Stimulated activated CD4-positive, alpha-beta T cell treated with anti-CD3 and anti-CD28 coated beads, Interleukin-1b, Interleukin-23, amount 100 ng/mL, for 24 hours (primary cell): ENCODE measurements at places on chromosomes 16 and 17.
A peak's percentile ranks its signal among the peaks of the same experiment; 100 is the strongest.

GRCh38 chr17:42098730-42099399, 592 bp upstream of the ZNF385C start:
- DNase-seq: no peak

- no peak for DNase-seq
Observed at GRCh38 chr16:87308826-87309225, 8.4 kb downstream of the C16orf95 start.

GRCh38 chr17:35607239-35607847, 20.2 kb downstream of the AP2B1 start:
- no peak for DNase-seq

DNA sequence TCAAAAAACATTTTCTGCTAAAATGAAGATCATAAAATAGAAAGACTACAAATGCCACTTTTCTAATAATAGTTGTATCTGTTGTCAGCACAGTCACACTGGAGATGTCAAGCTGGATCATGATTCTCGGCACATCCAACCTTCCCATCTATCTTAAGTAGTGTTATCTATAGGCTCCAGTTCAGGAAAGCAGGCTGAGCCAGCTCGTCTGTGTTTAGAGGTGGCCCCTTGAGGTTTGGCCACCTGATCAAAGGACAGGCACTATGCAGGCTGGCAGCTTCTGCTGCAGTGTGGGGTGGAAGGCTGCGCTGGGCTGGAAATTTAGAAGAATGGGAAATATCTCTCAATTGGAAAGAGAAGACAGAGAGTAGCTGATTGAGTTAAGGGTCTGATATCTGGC, 32.4 kb downstream of the SMYD4 start:
- DNase-seq: no peak

DNA sequence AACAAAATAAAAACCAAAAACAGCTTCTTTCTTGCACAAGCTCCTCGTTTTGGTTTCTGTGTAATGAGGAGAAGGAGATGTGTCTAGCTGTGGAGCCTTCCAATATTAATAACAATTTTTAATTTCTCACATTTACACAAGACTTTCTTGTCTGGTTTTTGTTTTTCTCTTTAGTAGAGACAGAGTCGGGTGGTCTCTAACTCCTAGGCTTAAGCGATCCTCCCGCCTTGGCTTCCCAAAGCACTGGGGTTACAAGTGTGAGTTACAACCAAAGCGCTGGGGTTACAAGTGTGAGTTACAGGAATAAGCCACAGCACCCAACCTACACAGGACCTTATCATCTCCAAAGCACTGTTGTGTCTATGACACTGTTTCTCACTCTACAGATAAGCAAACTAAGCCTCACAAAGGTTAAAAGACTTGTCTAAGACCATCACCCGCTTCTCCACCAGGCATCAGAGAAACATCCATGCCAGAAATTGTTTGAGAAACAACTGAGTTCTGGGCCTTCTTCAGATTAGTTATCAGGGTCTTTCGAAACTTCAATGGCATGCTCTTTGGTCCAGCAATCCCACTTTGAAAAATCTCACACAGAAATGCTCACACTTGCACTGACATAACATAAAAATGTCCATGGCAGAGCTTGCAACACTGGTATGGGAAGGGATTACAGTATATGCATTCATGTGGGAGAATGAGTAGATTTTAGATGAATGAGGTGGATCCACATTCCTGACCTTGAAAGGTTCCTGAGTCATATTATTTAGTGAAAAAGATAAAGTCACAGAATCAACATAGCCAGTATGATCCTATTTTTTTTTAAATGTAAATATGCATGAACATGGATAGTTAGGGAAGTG, 3.9 kb downstream of the ABAT start:
- DNase-seq: no peak

DNA sequence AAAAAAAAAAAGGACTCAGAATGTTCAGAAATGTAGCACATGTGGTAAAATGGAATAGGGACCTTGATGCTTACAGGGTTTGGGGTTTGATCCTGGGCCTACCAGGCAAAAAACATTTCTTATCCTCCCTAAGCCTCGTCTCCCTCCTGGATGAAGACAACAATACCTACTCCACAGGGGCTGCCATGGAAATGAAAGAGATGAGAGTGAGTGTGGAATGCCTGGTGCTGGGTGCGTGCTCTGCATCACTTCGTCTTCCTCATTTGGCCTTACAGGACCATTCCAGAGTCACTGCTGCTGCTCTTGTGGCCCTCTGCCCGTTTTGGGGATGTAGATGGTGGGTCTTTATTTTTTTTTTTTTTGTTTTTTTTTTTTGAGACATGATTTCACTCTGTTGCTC, 692.9 kb upstream of the EEF2KMT start:
- no peak for DNase-seq

- peak; percentile 87 for DNase-seq
Observed at GRCh38 chr16:29961479-29962343, at the start of gene TMEM219. TSS of gene TMEM219 (plus strand) at chr16:29962079. CDS start at chr16:29963144, 1,065 bp downstream.

DNA sequence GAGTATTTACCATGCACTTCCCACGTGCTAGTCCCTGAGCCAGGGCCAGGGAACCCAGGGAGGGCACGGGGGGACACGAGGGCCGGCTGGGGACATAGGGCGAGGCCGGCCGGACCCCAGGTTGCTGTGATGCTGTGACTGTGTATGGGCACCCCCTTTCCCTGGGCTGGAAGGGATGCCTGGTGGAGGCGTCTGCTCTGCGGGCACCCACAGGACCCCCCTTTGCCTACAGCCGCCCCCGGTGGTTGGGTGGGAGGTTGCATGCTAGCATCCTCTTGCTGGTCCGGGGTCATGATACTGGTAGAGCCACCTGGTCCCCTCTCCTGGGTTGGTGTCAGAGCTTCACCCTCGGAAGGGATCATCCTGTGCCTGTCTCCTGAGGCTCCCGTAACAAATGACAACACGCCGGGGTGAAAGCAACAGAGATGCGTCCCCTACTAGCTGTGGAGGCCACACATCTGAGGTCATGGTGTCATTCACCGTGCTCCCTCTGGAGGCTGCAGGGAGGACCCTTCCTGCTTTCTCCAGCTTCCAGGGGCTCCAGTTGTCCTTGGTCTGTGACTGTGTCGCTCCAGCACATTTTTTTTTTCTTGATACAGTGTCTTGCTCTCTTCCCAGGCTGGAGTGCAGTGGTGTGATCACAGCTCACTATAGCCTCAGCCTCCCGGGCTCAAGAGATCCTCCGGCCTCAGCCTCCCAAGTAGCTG, 3.1 kb upstream of the CIAO3 start:
- no peak for DNase-seq

- DNase-seq: no peak
Observed at GRCh38 chr17:71203953-71204352, 916.9 kb upstream of the SOX9 start.

DNA sequence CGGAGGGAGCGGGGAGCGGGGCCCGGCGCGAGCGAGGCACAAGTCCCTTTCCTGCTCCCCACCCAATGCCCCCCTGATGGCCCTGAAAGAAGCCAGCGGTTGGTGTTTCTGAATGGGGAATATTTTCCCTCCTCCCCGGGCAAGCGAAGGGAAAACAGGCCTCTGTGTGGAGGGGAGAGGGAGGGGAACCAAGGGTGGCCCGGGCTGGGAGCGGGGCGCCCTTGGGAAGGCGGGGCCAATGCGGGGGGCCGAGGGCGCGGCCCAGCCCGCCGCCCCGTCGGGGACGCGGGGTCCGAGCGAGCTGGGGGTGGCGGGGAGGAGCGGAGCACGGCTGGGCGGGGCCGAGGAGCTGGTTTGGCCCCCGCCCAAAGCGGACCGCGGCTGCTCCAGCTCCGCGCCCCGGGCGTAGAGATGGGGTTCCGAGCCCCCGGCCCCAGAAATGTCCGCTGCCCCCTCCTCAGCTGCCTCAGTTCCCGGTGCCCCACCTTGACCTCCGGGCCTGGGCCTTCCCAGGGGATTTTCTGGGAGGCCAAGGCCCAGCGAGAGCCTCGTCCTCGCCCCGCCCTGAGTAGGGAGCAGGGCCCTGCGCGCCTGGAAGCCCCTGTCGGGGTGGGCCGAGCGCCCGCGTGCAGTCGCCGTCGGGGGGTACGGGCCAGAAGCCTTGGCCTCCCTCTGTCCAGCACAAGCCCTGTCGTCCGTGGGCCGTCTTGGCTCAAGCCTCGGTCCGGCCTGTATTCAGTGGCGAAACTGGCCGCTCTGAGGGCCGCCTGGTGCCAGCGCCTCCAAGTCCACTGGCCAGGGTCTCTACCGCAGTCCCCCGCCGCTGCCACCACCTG, 3.9 kb upstream of the HEXIM1 start:
- no peak for DNase-seq

DNA sequence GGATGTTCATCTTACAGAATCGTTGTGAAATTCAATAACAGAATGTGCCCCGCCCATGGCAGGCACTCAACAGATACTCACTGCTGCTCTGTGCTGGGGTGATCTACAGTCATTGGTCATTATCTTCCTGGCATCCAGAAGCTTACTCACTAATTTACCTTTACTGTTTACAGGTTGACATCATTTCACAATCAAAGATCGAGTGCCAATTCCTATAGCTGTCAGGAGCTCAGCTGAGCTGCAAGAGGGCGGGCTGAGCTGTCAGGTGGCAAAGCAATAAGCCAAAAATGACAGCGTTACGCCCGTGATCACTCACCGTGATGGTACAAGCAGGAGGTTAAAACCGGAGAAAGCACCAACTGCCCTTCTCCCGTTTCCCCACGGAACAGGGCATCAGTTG, 51.2 kb downstream of the LITAF start:
- no peak for DNase-seq

DNA sequence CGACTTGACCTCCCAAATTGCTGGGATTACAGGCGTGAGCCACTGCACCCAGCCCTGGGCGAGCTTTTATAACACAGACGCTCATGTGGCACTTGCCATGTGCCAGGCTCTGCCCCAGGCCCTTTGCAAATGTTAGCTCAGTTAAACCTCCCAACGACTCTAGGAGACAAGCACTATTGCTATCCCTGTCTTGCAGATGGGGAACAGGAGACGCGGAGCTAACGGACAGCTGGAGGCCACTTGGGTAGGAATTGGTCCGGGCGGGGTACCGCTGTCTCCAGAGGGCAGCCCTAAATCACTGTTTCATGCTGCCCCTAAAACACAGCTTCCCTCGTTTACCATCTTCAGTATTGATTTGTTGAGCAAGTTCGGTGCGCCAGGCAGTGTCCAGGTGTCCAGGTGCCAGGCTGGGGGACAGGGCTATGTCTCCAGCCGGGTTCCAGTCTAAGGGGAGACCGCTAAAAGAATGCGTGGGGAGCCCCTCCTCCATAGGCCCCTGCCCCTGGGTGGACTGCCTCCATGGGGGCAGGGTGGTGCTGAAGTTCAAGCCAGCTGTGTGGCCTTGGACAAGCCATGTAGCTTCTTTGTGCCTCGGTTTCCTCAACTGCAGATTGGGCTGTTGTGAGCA, 23.7 kb downstream of the TMEM235 start:
- no peak for DNase-seq

GRCh38 chr16:66103211-66103610, 263.3 kb upstream of the CDH5 start:
- DNase-seq: no peak

GRCh38 chr16:30700491-30700890, 1.5 kb downstream of the SRCAP start:
- DNase-seq: no peak

- DNase-seq: no peak
Observed at GRCh38 chr17:41442739-41443138, 2.0 kb upstream of the KRT38 start.

DNA sequence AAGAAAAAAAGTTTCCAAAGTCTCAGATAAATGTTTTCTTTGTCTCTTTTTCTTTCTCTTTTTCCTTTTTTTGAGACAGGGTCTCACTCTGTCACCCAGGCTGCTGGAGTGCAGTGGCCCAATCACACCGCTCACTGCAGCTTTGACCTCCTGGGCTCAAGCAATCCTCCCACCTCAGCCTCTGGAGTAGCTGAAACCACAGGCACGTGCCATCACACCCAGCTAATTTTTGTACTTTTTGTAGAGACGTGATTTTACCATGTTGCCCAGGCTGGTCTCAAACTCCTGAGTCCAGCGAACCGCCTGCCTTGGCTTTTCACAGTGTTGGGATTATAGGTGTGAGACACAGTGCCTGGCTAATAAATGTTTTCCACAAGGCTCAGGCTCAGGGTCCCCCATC, 53.3 kb upstream of the KSR1 start:
- no peak for DNase-seq

- no peak for DNase-seq
Observed at GRCh38 chr17:8986295-8986694, 20.8 kb upstream of the PIK3R5 start.

GRCh38 chr17:64123114-64123513, 6.8 kb downstream of the ERN1 start:
- DNase-seq: no peak

- DNase-seq: no peak
Observed at GRCh38 chr16:48999044-48999443, 282.6 kb downstream of the CBLN1 start.

DNA sequence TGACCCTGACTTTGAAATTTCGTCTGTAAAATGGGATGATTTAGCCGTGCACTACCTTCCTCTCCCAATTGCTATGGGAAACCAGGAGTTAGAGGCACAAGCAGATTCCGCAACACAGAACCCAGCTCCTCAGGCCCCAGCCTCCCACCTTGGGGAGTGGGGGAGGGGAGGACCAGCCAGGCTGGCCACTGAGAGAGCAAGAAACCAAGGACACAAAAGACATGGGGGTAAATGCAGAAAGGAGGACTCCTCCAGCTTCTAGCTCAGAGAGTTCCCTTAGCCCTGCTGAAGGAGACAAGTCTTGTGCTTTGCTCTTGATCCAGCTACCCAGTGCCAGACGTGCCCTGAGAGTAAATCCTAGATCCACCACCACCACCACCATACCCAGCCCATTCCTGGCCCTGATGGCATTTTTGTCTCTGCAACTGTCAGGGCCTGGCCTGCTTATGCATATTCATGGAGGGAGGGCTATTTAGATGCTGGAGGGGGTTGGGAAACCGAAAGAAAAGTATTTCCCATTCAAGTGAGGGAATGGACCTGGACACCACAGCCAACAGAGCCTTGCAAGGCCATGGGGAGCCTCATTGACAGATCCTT, 25.9 kb downstream of the PITPNM3 start:
- DNase-seq: no peak

DNA sequence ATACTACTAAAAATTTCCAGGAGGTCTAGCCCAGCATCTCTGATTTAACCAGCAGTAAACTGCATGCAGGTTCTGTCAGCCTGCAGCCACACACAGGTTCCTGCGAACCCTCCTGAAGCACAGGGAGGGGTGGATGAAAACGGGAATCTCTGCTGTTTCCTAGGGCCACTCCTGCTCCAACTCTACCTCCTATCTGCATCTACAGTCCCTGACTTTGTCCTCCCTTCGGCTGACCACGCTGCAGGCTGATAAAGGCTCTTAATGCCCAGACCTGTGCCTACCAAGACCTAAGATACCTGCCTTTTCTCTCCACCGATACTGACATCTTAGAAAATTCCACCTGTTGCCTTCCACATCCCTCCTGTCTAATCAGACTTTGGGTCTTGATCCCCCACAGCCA, 50.2 kb downstream of the CYTH1 start:
- no peak for DNase-seq

GRCh38 chr16:66382966-66383299, 16.4 kb downstream of the CDH5 start:
- DNase-seq: no peak

DNA sequence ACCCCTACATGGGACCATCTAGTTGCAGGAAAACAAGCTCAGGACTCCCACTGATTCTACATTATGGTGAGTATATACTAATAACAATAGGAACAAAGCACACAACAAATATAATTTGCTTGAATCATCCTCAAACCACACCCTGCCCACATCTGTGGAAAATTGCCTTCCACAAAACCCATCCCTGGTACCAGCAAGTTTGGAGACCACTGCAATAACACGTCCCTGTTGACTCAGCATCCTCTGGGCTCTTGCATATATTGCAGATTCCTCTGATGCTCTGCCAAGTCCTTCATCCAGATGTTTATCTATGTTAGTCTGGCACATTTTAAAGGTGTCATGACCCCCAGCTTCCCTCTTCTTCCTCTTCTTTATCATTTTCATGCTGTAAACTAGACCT, 138.4 kb downstream of the PCTP start:
- no peak for DNase-seq
